ENCODE measurements at places on chromosomes 4 and X. TPM values are rescaled to one million over a fixed set of nuclear protein-coding genes. Genes with fewer than 3 reads are reported as not detected.
A peak's percentile ranks its signal among the peaks of the same experiment; 100 is the strongest.

GRCh38 chr4:16807355-16807754 lies 91.1 kb downstream of the LDB2 start:
- DNase-seq = no peak

DNA sequence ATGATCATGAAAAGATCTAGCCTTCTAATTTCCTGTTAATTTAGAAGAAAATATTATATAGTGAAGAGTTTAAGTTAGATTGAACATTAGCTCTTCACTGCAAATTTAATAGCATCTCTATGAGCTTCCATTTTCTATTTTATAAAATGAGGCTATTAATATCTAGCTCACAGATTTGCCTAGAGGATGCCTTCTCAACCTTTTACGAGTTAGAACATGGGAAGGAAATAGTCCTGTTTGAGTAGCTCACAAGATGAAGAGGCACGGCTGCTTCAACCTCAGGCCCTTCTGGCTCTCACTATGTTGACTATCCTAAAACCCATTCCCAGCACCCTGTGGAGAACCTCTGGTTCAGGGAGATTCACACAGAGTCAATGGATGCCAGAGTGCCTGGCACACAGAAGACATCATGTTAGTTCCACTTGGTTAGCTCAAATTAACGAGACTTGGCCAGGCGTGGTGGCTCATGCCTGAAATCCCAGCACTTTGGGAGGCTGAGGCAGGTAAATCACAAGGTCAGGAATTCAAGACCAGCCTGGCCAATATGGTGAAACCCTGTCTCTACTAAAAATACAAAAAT lies 97.9 kb upstream of the GUCY1A1 start:
- DNase-seq = no peak

DNA sequence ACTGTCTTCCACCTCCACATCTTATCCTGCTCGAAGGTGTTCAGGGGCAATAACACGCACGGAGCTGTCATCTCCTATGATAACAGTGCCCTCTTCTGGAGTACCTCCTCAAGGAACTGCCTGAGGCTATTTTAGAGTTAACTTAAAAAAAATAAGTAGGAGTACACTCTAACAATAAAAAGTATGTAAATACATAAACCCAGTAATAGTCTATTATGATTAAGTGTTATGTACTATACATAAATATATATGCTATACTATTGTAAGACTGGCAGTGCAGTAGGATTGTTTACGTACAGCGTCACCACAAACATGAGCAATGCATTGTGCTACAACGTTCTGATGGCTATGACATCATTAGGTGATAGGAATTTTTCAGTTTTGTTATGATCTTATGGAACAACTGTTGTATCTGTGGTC lies 34.5 kb upstream of the TLR2 start:
- no peak for DNase-seq

DNA sequence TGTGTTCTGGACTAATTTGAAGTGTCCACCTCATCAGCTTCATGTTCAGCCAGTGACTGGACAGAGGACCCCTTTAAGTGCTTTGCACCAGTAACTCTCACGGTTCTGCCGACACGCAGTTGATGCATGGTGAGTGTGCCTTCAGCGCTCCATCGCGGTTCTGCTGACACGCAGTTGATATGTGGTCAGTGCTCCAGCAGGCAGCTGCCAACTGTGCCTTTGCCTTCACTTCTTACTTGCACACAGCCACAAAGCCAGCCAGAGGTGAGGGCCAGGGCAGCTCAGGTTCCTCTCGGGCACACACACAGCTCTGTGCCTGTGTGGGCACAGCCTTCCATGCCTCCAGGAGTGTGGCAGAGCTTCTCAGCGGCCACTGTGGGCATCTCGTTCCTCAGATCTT lies 12.4 kb downstream of the NKX1-1 start:
- DNase-seq = no peak

Gene PABPC1L2B
- not detected for total RNA-seq

Gene F11
- not detected for total RNA-seq

- peak; percentile 87 for DNase-seq
Measured at GRCh38 chr4:145732895-145733880, 53.2 kb downstream of the C4orf51 start.

GRCh38 chr4:154960476-154960875 lies 179.4 kb downstream of the RBM46 start:
- no peak for DNase-seq
